ENCODE measurements at places on chromosomes 16 and 17. TPM values are rescaled to one million over a fixed set of nuclear protein-coding genes. Genes with fewer than 3 reads are reported as not detected.

MAP2K4 gene
- total RNA-seq = 46.1 TPM

CES5A gene
- total RNA-seq = not detected

KRT36 gene
- not detected for total RNA-seq

ST6GALNAC1 gene
- total RNA-seq = not detected

DNAH3 gene
- total RNA-seq = 0.24 TPM

P2RX5 gene
- total RNA-seq = 4.7 TPM

ACE gene
- total RNA-seq = 4.8 TPM

KCNH4 gene
- total RNA-seq = not detected

TUBB3 gene
- 176 TPM for total RNA-seq

DPEP3 gene
- 0.68 TPM for total RNA-seq

CARD14 gene
- 0.35 TPM for total RNA-seq

ENPP7 gene
- total RNA-seq = not detected

MPHOSPH6 gene
- 39.0 TPM for total RNA-seq

TP53 gene
- 163 TPM for total RNA-seq

PMP22 gene
- total RNA-seq = 1.5 TPM

CD300E gene
- total RNA-seq = not detected

SKAP1 gene
- total RNA-seq = not detected

HEATR9 gene
- total RNA-seq = not detected

DNA sequence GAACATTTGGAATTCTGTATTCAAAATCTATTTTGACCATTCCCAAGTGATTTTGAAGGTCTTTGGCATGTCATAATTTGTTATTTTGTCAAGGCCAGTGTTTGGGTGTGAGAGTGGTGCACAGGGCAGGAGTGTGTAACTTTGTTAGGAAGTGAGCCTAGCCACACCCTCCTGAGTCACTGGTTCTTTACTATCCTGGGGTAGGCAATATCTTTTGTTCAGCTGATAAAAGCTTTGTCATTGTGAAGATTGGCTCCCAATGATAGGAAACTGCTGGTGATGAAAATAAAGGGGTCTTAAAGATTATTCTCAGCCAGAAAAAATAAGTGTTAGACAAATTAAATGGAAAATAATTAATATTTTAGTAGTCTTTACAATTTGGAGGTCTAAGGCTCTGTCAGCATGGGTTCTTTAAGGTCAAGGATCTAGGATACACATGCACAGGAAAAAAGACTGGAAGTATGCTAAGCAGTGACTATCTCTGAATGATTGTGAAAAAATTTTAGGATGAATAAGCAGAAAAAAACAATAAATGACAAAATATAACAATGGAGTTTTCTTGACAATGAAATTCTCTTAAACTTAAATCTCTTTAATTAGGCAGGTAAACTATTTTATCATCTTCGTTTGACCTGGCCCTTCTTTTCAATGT is 5.1 kb downstream of the UBN1 start:
- H3K27ac ChIP-seq = no peak overlapping the region
- H3K4me3 ChIP-seq = no peak overlapping the region
- no peak for DNase-seq
- peaks cover 15% of the 10 kb centered on the region for H3K36me3 ChIP-seq

- DNase-seq = peak; percentile 92
- peak overlapping the region; percentile 87 for H3K4me3 ChIP-seq
- no peaks in the 10 kb centered on the region for H3K36me3 ChIP-seq
- no peak overlapping the region for H3K27ac ChIP-seq
Observed at GRCh38 chr16:71540-72401, 660 bp downstream of the RHBDF1 start.

DNA sequence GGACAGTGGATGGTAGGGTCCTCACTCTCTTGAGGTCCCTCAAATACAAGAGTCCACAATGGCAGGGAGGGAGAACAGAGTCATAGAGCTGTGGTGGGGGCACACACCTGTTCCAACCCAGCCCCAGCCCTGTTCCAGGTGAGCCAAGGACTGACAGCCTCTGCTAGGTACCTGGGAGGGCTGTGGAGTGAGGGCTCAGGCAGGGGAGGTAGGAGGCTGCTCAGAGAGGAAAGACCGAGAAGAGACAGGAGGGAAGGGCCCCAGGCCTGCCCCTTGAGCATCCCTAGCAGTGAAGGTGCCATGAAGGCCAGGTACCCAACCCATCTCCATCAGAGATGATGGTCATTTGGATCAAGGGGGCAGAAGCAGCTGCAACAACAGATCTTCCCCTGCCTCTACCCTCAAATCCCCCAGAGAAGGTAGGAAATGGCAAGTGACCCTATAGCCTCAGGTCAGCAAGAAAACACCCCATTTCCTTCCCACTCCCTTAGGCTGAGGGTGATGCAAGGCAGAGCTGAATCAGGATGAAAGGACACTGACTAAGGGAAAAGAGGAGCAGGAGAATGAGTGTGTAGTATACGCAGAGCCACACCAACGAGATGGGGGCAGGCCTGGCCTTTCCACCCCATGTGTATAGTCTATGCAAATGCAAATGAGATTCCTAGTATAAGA is 28.6 kb downstream of the CD300LG start:
- H3K4me3 ChIP-seq = no peak overlapping the region
- H3K36me3 ChIP-seq = peaks cover 5% of the 10 kb centered on the region
- H3K27me3 ChIP-seq = no peaks in the 10 kb centered on the region
- no peak for DNase-seq

GRCh38 chr16:24396350-24397271 is 140.5 kb downstream of the CACNG3 start:
- H3K27me3 ChIP-seq = no peaks in the 10 kb centered on the region
- H3K36me3 ChIP-seq = no peaks in the 10 kb centered on the region
- H3K4me3 ChIP-seq = no peak overlapping the region
- H3K4me1 ChIP-seq = peaks cover 6% of the 10 kb centered on the region
- no peak for DNase-seq
- H3K27ac ChIP-seq = no peak overlapping the region

- H3K36me3 ChIP-seq = peaks cover 2% of the 10 kb centered on the region
- no peaks in the 10 kb centered on the region for H3K27me3 ChIP-seq
- no peak overlapping the region for H3K27ac ChIP-seq
- H3K4me1 ChIP-seq = no peaks in the 10 kb centered on the region
- no peak overlapping the region for H3K4me3 ChIP-seq
Observed at GRCh38 chr17:46136820-46137219, 56.4 kb downstream of the KANSL1 start.

DNA sequence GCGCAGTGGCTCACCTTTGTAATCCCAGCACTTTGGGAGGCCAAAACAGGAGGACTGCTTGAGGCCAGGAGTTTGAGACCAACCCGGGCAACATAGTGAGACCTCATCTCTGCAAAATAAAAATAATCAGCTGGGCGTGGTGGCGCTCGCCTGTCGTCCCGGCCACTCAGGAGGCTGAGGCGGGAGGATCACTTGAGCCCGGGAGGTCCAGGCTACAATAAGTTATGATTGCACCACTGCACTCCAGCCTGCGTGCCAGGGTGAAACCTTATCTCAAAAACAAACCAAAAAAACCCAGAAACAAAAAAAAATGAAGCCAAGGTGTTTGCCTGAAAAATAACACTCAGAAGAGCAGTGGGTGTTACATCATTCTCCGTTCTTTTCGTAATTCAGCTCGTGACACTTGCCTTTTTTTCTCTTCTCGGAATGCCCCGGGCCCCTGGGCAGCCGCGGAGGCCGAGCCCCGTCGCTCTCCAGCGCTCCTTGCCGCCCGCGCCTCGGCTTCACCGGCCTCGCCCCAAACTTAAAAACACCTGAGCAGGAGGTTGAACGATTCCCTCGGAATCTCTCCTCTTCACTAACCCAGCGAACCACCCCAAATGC is 17.0 kb downstream of the PRCD start:
- peak overlapping the region; percentile 98 for H3K4me3 ChIP-seq
- H3K36me3 ChIP-seq = peaks cover 35% of the 10 kb centered on the region
- no peaks in the 10 kb centered on the region for H3K27me3 ChIP-seq
- DNase-seq = peak; percentile 35
- no peak overlapping the region for H3K27ac ChIP-seq

GRCh38 chr16:15502041-15502725 is 67.8 kb downstream of the BMERB1 start:
- no peaks in the 10 kb centered on the region for H3K4me1 ChIP-seq
- H3K4me3 ChIP-seq = no peak overlapping the region
- no peaks in the 10 kb centered on the region for H3K27me3 ChIP-seq
- no peaks in the 10 kb centered on the region for H3K36me3 ChIP-seq
- DNase-seq = no peak

- peaks cover 5% of the 10 kb centered on the region for H3K4me1 ChIP-seq
- peak overlapping the region; percentile 45 for H3K4me3 ChIP-seq
- H3K27me3 ChIP-seq = no peaks in the 10 kb centered on the region
- DNase-seq = no peak
Observed at GRCh38 chr17:927611-928461, 51.7 kb downstream of the NXN start.

DNA sequence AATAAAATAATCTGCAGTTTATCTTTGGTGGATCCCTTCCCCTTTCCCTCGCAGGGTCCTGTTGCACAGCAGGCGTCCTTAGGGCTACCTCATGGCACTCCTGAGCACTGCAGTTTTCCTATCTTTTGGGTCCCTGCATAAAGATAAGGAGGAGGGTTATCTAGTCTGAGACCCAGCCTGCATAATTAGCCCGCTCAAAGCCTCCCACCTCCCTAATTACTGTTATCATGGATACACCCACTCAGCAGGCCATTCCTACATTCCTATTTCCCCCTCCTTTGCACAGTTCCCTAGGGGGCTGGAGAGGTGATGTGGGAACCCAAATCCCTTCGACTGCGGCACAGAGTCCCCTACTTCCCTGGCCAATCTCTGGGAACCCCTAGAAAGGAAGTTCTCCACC is 5.1 kb upstream of the CLUH start:
- no peaks in the 10 kb centered on the region for H3K27me3 ChIP-seq
- DNase-seq = no peak
- H3K27ac ChIP-seq = no peak overlapping the region
- H3K36me3 ChIP-seq = no peaks in the 10 kb centered on the region
- H3K4me1 ChIP-seq = peaks cover 6% of the 10 kb centered on the region

GRCh38 chr17:7989781-7990655 is 12.4 kb upstream of the GUCY2D start:
- no peaks in the 10 kb centered on the region for H3K36me3 ChIP-seq
- H3K27me3 ChIP-seq = no peaks in the 10 kb centered on the region
- peak; percentile 96 for DNase-seq
- no peak overlapping the region for H3K27ac ChIP-seq
- H3K4me3 ChIP-seq = peak overlapping the region; percentile 54

- no peaks in the 10 kb centered on the region for H3K36me3 ChIP-seq
- H3K27me3 ChIP-seq = no peaks in the 10 kb centered on the region
- no peak overlapping the region for H3K27ac ChIP-seq
- H3K4me1 ChIP-seq = peaks cover 14% of the 10 kb centered on the region
- peak; percentile 87 for DNase-seq
- peak overlapping the region; percentile 81 for H3K4me3 ChIP-seq
Observed at GRCh38 chr17:10754109-10754508, 24.3 kb upstream of the TMEM220 start.

- H3K4me1 ChIP-seq = peaks cover 30% of the 10 kb centered on the region
- H3K27ac ChIP-seq = peak overlapping the region; percentile 39
- H3K27me3 ChIP-seq = no peaks in the 10 kb centered on the region
- peak overlapping the region; percentile 71 for H3K4me3 ChIP-seq
- DNase-seq = peak; percentile 70
Observed at GRCh38 chr16:68762996-68763756, 26.1 kb downstream of the CDH1 start.

DNA sequence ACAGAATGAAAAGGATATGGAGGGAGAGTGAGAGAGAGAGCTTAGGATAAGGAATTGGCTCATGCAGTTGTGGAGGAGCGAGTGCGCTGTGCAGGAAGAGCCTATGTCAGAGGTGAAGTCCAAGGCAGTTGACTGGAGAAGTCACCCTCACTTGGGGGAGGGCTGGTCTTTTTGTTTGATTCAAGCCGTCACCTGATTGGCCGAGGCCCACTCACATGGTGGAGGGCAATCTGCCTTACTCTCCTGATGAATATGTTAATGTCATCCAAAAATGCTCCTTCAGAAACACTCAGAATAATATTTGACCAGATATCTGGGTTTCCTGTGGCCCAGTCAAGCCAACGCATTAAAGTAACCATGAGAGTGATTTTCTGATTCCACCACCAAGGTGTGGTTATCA is 131.7 kb downstream of the KATNIP start:
- no peak overlapping the region for H3K27ac ChIP-seq
- no peak for DNase-seq
- H3K4me3 ChIP-seq = no peak overlapping the region
- H3K4me1 ChIP-seq = no peaks in the 10 kb centered on the region

- H3K4me1 ChIP-seq = no peaks in the 10 kb centered on the region
- H3K4me3 ChIP-seq = no peak overlapping the region
- no peaks in the 10 kb centered on the region for H3K27me3 ChIP-seq
- DNase-seq = no peak
- no peak overlapping the region for H3K27ac ChIP-seq
Observed at GRCh38 chr16:12412252-12412651, 391.4 kb downstream of the CPPED1 start.

- H3K4me1 ChIP-seq = peaks cover 14% of the 10 kb centered on the region
- H3K27ac ChIP-seq = no peak overlapping the region
- peaks cover 12% of the 10 kb centered on the region for H3K36me3 ChIP-seq
- H3K27me3 ChIP-seq = no peaks in the 10 kb centered on the region
- H3K4me3 ChIP-seq = peak overlapping the region; percentile 31
Observed at GRCh38 chr17:65554553-65555223, 6.8 kb downstream of the AXIN2 start.

All from H9 (cell line).